Ecto neural progenitor cell (in vitro differentiated cells): ENCODE measurements at places on chromosomes 4 and X.

GRCh38 chrX:148333989-148334388 is 166.4 kb upstream of the AFF2 start:
- DNase-seq, result no peak

GRCh38 chr4:124862261-124862660 is 149.7 kb upstream of the ANKRD50 start:
- DNase-seq, result no peak

- DNase-seq, result no peak
These were observed 28.6 kb upstream of the TMEM154 start for GRCh38 chr4:152708361-152708760.

- DNase-seq, result no peak
These were observed 139.9 kb upstream of the GPRIN3 start for GRCh38 chr4:89447543-89447942.

DNA sequence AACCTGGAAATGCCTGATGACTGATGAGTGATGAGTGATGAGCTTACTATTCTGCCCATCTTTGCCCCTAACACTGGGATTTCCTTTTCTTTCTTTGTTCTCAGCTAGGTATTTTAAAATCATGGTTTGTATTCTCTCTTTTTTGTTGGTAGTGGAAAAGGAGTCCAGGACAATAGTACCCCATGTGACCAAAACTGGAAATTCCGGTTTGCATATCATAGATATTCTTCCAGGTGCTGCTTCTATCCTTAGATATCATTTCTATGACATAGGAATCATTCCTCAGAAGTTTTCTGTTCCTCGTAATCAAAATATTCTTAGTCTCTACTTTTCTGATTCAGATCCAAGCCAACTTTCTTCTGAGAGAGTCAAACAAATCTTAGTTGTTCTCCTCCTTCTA is 320.5 kb upstream of the TET2 start:
- no peak for DNase-seq

GRCh38 chr4:126701756-126702155 is 931.0 kb upstream of the INTU start:
- no peak for DNase-seq

DNA sequence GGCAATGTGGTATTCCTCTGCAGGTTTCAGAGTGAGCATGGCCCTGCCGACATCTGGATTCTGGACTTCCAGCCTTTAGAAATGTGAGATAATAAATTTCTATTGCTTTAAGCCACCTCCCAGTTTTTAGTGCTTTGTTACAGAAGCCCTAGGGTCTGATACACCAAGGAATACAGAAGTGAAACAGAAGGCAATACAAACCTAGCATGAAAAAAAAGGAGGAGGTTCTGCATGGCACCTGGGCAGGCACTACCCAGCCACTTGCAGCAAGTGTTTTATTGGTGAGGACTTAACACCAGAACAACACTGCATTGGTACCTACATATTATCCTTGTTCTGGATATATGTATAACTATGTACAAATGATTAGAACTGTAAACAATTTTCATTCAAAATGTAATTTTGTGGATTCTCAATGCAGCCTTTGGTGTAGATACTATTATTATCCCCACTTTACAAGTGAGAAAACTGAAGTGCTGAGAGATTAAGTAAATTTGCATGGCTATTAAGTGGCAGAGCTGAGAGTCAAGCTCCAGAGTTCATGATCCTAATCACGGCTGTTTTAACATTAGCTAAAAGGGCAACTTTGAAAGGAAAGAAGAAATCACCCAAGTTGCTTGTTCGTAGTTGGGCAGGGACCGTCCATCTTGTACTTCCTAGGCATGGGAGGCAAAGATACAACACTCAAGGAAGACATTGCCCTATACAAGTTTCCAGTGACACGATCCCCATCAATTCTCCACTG is 71.8 kb downstream of the IL21 start:
- no peak for DNase-seq

DNA sequence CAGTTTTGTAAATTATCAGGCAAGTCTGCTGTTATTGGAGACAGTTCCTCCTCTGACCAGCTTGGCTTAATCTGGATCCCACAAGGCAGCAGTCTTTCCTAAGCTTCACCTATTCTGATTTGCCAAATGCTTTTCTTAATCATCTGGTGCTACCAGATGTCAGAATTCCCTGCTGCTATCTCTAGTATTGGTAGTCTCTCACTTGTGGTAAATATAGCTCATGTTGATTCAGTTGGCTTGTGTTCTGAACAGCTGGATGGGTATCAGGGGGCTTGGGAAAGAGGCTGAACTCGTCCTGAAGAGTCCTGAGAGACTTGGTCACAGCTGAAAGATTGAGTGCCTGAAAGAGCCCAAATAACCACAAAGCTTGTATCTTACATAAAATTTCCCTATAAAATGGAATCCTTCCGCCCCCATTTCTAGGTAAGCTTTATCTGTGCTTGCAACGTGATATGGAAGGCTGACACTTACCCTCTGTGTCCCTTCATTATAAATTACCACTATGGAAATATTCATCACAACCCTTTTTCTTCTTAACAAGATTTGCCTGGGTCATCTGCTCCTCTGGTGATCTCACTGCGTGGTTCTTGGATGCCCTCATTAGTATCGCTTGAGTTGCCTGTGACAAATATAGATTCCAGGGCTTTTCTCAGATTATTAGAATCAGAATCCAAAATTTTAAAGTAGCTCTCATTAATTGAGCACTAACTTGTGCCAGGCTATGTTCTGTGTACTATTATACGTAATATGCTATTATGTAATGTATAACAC is 104.1 kb upstream of the GPRIN3 start:
- no peak for DNase-seq

GRCh38 chr4:41204400-41204978 is 9.9 kb downstream of the APBB2 start:
- no peak for DNase-seq

- no peak for DNase-seq
These were observed 31.5 kb upstream of the RAPGEF2 start for GRCh38 chr4:159071178-159071968.

- DNase-seq, result peak; percentile 72
These were observed 28.1 kb upstream of the MAN2B2 start for GRCh38 chr4:6546681-6547447.

- no peak for DNase-seq
These were observed 23.1 kb downstream of the TMEM184C start for GRCh38 chr4:147640331-147640730.

DNA sequence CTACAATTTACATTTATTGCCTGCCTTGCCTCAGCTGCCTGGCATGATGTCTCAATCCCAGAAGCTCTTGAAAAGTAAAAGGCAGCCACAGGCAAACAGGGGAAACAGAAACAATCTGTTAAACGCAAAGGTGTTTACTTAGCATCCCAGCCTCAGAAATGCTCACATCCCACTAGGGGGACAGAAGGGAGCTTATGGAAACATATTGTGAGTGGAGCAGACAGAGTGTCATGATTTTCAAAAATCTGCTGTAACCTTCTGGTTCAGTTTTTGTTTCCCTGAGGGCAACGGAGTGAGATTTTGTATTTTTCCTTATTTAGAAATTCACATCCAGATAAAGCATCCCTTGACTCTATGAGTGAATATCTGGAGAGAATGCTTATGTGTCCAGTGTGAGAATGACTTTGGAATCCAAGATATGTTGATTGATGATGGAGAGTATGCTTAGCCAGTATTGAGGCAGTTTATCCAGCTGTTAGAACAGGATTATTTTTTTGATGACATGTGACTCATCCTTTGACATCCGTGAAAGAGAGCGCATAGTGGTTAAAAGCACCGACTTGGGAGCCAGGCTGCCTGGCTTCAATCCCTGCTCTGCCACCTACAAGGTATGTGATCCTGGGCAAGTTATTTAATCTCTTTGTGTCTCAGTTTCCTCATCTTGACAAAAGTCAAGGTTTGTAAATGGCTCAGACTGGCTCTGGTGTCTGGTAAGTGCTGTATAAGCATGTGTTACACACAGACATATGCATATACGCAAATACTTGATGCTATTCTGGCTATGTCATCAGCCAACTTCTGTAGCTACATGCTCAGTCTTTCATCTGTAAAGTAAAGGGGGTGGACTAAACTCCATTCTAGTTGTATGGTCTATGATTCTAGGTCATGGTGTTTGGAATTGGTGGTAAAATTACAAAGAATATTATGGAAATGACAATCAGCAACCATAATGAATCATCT is 381.2 kb downstream of the RAPGEF2 start:
- no peak for DNase-seq

DNA sequence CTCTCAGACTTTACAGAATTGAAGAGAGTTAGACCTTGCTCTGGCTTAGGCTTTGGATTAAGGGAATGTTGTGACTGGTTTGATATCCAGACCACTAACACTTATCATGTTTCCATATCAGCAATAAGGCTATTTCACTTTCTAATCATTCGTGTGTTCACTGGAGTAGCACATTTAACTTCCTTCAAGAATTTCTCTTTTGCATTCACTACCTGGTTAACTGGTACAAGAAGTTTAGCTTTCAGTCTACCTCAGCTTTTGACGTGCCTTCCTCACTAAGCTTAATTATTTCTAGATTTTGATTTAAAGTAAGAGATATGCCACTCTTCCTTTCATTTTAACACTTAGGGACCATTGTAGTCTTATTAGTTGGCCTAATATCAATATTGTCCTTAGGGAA is 62.6 kb downstream of the CASP6 start:
- no peak for DNase-seq

DNA sequence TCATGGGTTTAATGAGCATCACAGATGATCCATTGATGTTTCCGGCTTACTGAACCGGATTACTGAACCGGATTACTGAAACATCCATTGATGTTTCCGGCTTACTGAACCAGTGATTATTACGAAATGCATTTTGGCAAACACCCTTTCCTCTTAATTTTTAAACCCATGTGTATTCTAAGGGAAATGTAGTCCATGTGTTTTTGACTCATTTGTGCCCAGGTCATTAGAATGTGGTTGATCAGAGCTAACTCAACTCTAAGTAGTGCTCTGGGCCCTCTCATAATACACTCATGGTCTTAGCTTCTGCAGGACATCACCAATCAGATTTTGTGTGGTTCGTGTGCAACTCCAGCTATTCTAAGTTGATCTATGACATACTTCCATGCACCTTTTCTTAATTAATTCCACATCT is 141.6 kb downstream of the SPATA18 start:
- no peak for DNase-seq

DNA sequence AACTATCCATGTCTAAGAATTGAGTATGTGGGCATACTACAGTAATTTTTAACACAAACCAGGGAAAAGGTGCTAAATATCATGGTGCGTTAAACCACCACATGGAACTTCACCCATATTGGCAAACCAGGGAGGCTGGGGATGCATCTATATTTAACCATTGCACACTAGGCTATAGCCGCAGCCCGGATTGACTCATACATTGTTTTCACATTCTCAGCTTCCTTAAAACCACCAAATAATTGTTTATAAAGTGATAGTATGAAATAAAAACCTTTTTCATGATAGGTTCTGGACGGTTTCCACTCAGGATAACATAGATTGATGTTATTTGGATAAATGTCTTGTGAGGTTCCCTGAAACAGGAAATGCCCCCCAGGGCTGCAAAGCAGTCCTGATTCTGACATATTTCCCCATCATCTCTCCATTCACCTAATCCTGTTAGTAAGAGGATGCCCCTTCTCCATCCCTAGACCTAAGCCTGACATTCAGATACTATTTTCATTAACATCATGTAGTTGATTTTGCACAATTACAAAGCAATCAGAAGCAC is 7.9 kb downstream of the COL25A1 start:
- DNase-seq, result no peak

GRCh38 chrX:11577603-11578002 is 88.1 kb downstream of the ARHGAP6 start:
- DNase-seq, result no peak

GRCh38 chrX:142999199-142999701 is 26.5 kb upstream of the SPANXN4 start:
- DNase-seq, result no peak

DNA sequence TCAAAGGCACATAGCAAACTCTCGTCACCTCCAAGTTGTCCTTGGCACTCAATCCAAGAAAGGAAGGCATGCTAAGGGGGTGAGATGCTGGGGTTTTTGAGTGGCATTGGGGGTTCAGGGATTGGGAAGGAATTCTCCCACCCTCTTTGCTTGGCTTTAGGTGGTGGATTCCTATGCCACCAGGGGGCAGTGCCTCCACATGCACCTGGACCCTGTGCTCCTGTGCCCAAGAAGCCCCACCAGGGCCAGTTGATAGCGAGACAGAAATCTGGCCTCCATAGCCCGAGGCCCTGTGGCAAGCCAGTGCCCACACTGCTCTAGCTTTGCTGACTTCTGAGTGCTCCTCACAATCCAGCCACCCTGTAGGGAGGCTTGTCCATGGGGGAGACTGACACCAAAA is 2.0 kb upstream of the FATE1 start:
- DNase-seq, result no peak
